ENCODE measurements at places on chromosomes 11 and 22.

DNA sequence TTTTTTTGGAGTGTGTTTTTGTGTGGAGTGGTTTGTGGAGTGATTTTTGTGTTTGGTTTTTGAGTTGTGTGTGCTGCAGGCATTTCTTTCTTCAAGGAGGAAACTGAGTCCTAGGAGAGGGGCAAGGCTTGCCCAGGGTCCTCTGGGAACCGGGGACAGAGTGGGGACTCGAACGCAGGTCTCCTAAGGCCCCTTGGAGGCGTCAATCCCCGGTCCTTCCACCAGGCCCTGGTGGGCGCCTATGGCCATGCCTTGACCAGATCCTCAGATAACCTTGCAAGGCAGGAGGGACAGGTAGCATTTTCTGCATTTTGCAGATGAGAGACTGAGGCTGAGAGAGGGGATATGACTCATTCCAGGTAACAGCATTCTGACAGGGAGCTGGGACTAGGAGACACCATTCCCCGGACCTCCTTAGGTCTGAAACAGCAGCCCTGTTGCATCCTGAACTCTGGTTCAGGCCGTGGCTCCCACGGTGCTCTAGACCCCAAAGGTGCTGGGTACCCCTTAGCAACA, 39.1 kb downstream of the MYO7A start:
- H3K36me3 ChIP-seq: no peaks in the 10 kb centered on the region
- no peaks in the 10 kb centered on the region for H3K4me1 ChIP-seq
- DNase-seq: no peak
- no peak overlapping the region for H3K27ac ChIP-seq

DNA sequence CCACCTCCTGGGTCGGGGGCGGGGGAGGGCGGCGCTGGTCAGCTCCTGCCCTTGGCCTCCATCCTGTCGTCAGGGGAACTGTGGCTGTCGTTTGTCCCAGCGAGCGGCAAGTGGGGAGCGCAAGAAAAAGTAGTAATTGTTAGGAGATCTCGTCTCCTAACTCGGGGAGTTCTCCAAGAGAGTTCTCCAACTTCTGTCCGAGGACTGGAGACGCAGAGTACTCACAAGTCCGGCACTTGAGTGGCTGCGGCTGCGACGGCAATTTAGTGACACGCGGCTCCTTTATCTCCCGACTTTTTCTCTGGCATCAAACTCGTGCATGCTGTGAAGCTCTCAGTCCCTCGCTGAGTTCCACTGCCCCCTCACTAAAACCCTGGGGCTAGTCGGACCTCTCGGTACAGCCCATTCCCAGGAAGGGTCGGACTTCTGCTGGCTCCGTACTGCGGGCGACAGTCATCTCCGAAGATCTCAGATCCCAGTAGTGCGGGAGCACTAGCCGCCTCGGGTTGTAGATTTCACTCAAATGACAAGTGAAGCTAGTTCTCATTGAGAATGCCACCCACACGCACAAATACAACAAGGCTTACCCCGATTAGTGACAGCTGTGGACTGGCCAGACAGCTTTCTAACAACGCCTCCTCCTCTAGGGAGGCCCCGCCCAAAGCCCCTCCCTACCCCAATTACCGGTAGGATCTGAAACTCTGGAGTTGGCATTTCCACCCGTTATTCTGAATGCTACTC, at the start of gene PGR:
PGR (minus strand) TSS at position 611 of the 741 bp plus-strand sequence. CDS start 743 bp downstream, outside the sequence.
- H3K4me1 ChIP-seq: peaks cover 7% of the 10 kb centered on the region
- peak within 1 kb of the TSS; percentile 79 for H3K4me3 ChIP-seq
- H3K27me3 ChIP-seq: no peaks in the 10 kb centered on the region
- peak within 1 kb of the TSS; percentile 94 for H3K27ac ChIP-seq
- H3K36me3 ChIP-seq: no peaks in the 10 kb centered on the region
- peak; percentile 86 for DNase-seq

GRCh38 chr11:44966694-44967093, 16.0 kb upstream of the TP53I11 start:
- H3K36me3 ChIP-seq: no peaks in the 10 kb centered on the region
- H3K27ac ChIP-seq: no peak overlapping the region
- no peaks in the 10 kb centered on the region for H3K4me1 ChIP-seq
- DNase-seq: no peak

DNA sequence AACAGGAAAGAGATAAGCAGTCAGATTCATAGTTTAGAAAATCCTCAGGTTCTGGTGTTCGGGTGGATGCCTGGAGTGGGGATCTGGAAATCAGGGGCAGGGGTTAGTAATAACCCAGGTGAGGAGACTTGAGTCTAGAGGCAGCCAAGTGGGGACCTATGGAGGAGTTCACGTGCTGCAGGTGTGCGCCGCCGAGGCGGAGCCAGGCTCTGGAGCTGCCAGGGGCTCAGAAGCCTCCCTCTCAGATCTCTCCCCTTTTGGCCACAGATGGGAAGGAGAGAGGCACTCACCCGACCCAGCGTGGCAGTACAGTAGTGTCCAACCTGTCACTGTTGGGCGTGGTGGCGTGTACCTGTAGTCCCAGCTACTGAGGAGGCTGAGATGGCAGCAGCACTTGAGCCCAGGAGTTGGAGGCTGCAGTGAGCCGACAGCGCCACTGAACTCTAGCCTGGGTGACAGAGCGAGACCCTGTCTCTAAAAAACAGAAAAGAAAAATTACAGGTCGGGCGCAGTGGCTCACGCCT, 27.5 kb downstream of the TXN2 start:
- no peaks in the 10 kb centered on the region for H3K4me1 ChIP-seq
- no peak overlapping the region for H3K4me3 ChIP-seq
- no peaks in the 10 kb centered on the region for H3K27me3 ChIP-seq

- no peak overlapping the region for H3K4me3 ChIP-seq
- H3K27me3 ChIP-seq: no peaks in the 10 kb centered on the region
- H3K4me1 ChIP-seq: no peaks in the 10 kb centered on the region
- no peak for DNase-seq
- no peak overlapping the region for H3K27ac ChIP-seq
- no peaks in the 10 kb centered on the region for H3K36me3 ChIP-seq
Measured at GRCh38 chr22:17878941-17879340, 104.7 kb upstream of the BID start.

GRCh38 chr11:100910808-100911207, 218.8 kb downstream of the PGR start:
- H3K36me3 ChIP-seq: no peaks in the 10 kb centered on the region
- H3K4me3 ChIP-seq: no peak overlapping the region
- no peaks in the 10 kb centered on the region for H3K27me3 ChIP-seq
- no peak for DNase-seq

DNA sequence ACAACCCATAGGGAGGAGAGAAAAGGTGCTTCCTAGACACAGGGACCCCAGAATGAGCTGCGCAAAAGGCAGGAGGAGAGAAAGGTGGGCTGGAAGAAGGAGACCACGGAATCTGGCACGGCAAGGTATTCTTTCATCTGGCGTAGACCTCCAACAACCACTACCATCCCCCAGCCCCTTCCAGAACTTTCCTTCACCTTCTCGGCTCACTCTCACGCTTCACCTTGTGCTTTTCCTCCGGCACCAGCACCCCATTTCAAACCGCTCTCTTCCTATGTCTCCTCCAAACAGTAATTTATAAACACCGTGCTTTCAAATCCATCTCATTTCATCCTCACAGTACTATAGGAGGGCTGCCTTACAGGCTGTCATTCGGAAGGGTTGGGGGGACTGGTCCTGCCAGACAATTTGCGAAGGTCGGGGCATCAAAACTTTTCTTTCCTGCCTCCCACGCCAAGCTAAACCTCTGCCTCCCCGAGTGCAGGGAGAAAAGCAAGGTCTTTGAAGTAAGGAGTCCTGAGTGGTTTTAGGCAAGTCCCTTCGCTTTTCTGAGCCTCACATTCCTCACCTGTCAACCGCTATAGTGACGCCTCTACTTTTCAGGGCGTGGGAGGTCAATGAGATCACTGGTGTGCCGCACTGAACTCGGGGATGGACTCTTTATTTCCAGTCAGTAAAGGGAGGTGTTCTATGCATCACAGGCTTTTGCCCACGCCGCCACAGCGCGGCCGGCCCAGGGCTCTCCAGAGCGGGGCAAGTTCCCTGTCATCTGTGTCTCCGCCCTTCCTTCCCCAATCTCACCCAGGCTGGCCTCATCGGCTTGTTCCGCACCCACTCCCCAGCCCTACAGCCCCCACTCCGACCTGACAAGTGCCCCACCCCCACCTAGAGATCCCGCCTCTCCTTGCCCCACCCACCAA, 800 bp downstream of the KCTD21 start:
- no peaks in the 10 kb centered on the region for H3K27me3 ChIP-seq
- no peaks in the 10 kb centered on the region for H3K36me3 ChIP-seq
- peak overlapping the region; percentile 87 for H3K27ac ChIP-seq
- DNase-seq: no peak

DNA sequence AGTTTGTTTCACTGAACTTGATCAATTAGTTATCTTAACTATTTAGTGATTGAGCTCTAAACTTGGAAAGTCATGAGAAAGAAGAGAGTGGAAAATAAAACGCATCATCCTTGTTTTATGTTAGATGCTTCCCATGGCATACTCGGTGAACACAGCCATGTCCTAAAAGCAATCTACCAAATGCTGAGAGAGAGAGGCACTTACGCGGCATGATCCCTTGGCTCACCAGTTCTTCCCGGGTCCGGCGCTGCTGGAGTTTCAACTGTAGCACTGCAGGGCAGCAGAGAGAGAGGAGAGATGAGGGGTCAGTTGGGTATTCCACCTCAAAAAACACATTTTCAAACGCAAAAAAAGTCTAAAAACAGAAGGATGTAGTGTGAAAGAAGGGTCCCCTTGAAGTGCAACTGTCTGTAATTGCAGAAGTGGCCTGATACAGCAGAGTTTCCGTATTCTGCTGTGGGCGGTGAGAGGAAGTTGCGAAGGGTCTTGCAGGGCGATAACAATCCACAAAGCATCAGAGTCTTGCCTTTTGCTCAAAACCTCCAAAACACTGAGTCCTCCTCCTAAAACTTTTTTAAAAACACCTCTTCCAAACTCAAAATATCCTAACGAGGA, 92.7 kb downstream of the SGSM3 start:
- H3K36me3 ChIP-seq: no peaks in the 10 kb centered on the region
- no peak overlapping the region for H3K27ac ChIP-seq
- no peak for DNase-seq

DNA sequence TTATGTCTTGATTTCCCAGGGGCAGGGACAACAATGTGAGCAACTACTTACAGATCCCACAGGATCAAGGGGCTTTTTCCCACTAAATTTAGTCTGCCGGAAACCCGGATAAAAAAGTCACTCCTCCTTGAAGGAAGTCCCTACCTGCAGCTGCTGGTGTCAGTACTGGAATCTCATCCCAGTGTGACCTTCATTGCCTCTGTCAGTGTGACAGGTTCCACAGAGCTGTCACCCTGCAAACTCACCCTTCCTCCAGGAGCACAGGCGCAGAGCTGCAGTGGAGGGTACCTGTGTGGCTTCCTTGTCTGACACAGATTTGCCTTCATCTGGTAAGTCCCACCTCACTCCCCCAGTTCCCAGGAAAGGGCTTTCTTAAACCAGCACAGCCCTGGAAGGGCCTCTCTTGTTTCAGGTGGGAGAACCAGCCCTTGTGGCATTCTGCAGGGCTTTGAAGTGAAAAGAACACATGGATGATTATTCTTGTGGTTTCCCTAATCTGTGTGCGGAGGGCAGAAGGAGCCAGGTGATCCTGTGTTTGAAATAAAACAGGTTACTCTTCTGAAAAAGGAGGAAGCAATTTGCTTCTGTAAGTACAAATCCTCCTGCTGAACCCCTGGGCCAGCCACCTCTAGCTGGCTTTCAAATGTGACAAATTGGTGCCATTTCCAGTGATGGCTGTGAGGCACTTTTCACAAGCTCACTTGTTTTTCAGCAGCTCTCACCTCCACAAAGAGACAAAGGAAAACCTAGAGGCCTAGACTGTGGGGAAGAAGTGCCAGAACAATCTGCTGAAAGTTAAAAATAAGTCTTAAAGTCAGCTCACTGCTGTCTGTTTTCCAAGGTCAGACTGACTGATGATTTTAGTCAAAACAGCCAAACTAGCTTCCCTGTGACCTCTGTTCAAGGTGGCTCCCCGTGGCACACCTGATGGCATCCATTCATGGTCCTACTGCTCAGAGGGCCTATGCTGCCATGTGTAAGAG, 9.2 kb upstream of the PRSS23 start:
- H3K36me3 ChIP-seq: no peaks in the 10 kb centered on the region
- H3K4me1 ChIP-seq: no peaks in the 10 kb centered on the region
- H3K27me3 ChIP-seq: no peaks in the 10 kb centered on the region

DNA sequence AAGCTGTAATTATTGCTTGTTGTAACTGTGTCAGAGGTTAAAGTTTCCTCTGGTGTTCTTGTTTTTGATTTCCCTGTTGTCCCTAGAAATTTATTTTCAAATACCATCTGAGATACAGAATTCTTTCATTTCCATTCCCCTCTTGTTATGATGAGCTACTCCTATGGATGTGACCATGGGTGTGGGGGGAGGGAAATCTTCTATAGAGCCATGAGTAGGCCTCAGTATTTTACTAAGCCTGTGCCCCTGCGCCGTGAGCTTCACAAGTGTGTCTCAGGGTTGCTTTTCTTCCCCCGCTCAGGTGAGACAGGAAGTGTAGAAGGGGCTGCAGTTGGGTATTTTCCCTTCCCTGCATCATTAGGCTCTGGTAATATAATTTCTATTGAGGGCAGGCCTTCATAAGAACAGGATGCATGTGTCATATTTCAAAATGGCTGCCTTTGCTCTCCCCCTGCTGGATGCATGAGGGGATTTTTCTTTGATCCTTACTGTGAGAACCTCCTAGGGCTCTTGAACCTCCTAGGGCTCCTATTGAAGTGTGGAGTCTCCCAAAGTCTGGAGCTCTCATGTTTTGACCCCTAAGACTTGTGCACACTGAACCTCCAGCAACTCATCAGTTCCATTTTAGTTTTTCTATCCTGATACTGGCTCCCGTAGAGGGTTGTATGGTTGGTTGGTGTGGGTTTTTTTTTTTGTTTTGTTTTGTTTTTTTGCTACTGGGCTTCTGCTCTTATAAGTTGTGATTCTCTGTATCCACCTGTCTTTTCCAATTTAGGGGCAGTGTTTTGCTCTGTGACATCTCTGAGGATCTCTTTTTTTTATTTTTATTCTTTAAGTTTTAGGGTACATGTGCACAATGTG, 658.2 kb downstream of the NTM start:
- H3K27me3 ChIP-seq: no peaks in the 10 kb centered on the region
- no peak overlapping the region for H3K27ac ChIP-seq
- peak; percentile 23 for DNase-seq
- no peaks in the 10 kb centered on the region for H3K4me1 ChIP-seq
- no peaks in the 10 kb centered on the region for H3K36me3 ChIP-seq
- H3K4me3 ChIP-seq: no peak overlapping the region

- H3K4me3 ChIP-seq: no peak overlapping the region
- H3K36me3 ChIP-seq: no peaks in the 10 kb centered on the region
- no peaks in the 10 kb centered on the region for H3K4me1 ChIP-seq
- DNase-seq: no peak
- no peaks in the 10 kb centered on the region for H3K27me3 ChIP-seq
Measured at GRCh38 chr11:108732395-108732794, 67.5 kb downstream of the DDX10 start.

- peak; percentile 72 for DNase-seq
- H3K36me3 ChIP-seq: no peaks in the 10 kb centered on the region
- H3K27ac ChIP-seq: peak overlapping the region; percentile 83
- H3K4me3 ChIP-seq: peak overlapping the region; percentile 64
- no peaks in the 10 kb centered on the region for H3K4me1 ChIP-seq
Measured at GRCh38 chr22:30422481-30423300, 2.9 kb upstream of the MTFP1 start.

- H3K36me3 ChIP-seq: no peaks in the 10 kb centered on the region
- peaks cover 36% of the 10 kb centered on the region for H3K4me1 ChIP-seq
- no peak for DNase-seq
- H3K27me3 ChIP-seq: no peaks in the 10 kb centered on the region
Measured at GRCh38 chr11:2307501-2308331, 5.9 kb downstream of the TSPAN32 start.
